ENCODE measurements at places on chromosomes 6 and 20.

DNA sequence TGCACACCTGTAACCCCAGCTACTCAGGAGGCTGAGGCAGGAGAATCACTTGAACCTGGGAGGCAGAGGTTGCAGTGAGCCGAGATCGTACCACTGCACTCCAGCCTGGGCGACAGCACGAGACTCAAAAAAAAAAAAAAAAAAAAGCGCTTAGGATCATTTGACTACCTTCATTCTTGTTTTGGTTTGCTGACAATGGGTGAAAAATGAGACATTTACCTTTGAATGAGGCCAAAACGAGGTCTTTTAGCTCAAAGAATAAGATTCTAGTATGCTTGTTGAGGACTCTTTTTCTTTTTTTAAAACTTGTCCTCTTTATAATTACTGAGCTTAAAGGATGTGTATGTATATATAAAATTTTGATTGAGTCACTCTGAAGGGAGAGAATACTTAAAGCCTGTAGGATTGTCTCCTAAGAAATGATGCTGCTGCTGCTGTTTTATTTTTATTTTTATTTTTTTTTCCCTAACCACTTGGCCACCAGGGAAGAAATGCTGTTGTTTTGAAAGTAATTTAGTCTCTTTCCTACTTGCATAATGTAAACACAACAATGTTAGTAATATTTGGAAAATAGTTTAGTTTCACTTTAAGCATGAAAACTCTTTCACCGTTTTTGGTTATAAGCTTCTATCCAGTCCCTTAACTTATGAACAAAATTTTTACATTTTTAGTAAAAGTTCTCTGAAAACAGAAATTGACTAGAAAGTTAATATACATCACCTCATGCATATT is 7.9 kb downstream of the UBR2 start:
- no peak for ATAC-seq

GRCh38 chr6:30571762-30572082 is 480 bp downstream of the ABCF1 start:
- no peak for ATAC-seq

GRCh38 chr6:107699697-107700325 is 124.3 kb downstream of the SCML4 start:
- no peak for ATAC-seq

GRCh38 chr6:28646650-28647049 is 121.0 kb downstream of the GPX5 start:
- ATAC-seq, result no peak

DNA sequence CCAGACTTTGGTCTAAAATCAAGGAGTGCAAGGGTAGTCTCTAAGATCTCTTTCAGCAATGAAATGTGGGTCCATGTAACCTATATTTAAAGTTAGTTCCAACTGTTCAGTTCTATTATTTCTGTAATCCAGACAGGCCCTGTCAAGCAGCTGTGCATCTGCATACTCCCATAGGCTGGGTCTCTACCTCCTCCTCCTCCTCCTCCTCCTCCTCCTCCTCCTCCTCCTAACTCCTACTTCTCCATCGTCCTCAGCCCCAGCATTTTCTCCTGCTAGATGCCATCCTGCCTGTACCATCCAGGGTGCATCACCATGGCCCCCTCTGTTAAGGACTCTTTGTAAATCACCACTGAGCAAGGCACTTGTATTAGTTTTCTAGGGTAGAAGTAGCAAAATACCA is 52.4 kb upstream of the TPD52L1 start:
- ATAC-seq, result no peak

DNA sequence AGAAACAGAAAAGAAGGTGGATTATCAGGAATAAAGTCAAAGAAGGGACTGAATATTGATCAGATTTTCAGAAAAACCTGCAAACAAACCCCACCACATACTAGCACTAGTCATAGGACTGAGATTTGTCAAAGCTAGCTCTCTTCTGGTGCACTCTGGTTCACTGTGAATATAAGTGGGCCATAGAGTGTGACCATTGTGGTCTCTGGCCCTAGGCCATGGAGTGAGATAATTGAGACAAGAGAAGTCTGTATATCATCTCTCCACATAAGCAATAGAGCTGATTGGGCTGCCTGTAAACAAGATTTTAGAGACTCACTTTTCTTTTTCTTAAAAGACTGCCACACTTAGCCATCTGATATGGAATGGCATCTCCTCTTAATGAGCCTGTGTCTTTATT is 247.2 kb downstream of the LAMA2 start:
- no peak for ATAC-seq

GRCh38 chr6:31864818-31865204 is 2.2 kb upstream of the NEU1 start:
- ATAC-seq, result no peak

DNA sequence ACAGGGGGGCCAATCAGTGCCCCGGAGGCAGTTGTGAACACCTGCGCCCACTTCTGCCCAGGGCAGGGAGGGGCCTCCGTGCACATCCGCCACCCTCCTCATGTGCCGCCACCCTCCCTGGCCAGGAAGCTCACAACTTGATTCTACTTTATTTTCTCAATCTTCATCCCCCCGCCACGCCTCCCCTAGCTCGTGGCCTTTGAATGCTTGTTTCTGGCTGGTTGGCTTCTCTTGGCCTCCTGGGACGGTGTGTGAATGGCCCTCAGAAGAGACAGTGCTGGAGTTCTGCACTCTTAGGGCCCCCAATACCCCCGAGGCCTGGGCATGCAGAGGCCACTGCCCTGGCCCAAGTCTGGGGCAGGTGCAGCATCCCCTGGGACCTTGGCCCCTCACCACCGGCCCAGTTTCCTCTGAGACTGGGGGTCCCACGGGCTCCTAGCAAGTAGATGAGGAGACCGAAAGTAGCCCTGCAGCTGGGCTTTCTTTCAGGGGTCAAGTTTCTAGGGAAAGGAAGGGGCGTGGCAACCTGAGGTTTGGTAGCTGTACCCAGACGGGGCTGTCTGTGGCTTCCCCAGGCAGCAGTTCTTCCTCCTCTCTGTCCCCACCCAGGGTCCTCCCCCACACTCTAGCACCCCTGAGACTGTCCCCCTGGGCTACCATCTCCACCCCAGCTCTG is 1.3 kb downstream of the RGS19 start:
- ATAC-seq, result no peak

All from SK-N-SH treated with all-trans-retinoic acid at 6 μM for 48 hours (cell line).